ENCODE measurements at places on chromosomes 6 and 20.
A peak's percentile ranks its signal among the peaks of the same experiment; 100 is the strongest.

- no peak for DNase-seq
These were observed 7.5 kb downstream of the NELFCD start for GRCh38 chr20:58988565-58988882.

DNA sequence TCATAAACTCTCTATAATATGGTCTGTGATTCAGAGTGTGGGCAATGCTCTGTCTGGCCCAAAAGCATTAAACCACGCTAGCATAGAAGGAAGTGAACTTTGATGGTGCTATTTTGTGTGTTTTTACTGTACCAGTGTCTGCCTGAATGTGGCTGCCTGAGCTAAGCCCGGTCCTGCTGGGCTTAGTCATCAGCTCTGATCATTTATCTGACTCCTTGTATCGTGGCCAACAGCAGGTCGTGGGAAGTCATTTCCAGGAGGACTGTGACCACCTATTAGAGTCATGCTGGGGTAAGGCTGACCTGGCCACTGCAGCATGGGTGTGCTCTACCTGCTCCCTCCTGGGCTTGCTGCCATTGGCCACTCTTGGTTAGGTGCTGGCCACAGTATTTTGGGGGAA is 239.1 kb upstream of the CEP162 start:
- peak; percentile 7 for DNase-seq

- no peak for DNase-seq
These were observed 29.7 kb downstream of the SLC22A23 start for GRCh38 chr6:3426927-3427686.

DNA sequence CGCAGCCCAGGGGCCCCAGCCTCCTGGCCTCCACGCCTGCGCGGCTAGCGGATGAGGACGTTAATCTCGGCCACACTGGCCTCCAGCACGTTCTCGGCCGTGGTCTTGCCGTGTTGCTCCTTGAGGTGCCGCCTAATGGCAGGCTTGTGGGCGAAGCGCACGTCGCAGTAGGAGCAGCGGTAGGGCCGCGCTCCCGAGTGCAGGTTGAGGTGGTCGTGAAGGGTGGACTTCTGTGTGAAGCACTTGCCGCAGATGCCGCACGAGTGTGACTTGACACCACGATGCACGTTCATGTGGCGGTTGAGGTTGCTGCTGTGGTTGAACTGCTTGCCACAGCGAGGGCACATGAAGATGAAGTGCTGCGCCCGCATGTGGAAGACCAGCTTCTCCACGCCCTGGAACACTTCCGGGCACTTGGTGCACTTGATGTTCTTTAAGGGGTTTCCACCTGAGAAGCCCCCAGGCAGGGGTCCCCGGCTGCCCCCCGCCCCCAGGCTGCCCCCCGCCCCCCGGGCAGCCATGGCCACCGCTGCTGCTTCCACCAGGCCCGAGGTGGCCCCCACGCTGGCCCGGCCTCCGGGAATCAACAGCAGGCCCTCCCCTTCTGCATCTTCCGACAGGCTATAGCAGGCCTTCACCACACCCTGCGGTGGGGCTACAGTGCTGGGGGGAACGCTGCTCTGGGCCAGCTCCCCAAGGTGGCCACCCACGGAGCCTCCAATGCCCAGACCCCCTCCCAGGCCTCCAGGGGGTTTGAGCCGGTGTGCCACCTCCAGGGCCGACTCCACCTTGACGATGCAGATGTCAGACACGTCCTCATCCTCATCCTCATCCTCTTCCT is 1.8 kb downstream of the ZBTB12 start:
- DNase-seq, result no peak

DNA sequence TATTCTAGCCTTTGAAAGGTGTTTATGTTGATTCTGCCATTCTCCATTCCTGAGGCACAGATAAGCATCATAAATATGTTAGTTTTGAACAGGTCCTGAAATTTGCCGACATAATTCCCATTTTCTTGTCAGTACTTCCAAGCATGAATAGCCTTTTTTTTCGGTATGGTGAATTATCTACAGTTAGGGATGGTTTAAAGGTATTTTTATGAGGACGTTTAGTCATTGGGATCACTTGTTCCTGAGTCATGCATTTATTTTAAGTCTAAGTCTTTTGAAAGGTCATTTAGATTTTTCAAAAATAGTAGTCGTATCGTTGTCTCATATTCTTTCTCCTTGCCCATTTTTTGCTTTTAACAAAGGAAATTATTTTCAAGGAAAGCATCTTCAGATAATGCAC is 98.7 kb downstream of the PHACTR3 start:
- DNase-seq, result no peak

- DNase-seq, result no peak
These were observed 17.2 kb upstream of the BTBD9 start for GRCh38 chr6:38656896-38657295.

DNA sequence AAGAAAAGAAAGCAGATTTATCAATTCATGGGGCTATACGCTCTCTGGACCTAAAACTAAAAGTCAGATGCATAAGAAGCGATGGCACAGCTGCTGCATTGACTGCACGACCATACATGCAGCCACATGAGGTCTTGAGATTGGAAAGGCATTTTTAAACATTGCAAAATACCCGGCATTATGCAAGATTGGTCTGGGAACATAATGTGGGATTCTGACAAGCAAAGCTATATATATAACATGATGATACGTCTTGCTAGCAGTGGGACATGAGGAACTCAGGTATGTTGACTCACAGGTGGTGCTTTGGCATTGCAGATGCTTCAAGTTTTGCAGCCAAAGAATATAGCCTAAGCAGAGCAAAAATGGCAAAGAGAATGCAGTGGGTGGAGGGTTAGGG is 55.1 kb downstream of the SAMD3 start:
- DNase-seq, result no peak

DNA sequence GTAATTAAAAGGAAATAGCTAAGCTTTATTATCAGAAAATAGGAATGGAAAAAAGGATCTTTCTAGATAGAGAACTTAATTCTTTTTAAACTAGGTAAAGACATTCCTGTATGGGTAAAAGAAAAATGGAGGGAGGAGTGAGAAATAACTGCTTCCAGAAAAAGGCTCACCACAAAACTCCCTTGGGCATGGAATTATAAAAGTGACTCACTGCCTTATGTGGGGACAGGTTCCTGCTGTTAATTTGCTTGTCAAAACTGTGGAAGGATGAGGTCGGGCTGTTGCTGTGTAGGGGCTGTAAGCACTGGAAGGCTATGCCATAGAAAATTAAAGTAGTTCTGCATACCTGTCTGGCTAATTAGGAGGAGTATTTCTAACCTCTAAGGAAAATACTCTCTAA is 158.7 kb downstream of the UBE3D start:
- peak; percentile 52 for DNase-seq

DNA sequence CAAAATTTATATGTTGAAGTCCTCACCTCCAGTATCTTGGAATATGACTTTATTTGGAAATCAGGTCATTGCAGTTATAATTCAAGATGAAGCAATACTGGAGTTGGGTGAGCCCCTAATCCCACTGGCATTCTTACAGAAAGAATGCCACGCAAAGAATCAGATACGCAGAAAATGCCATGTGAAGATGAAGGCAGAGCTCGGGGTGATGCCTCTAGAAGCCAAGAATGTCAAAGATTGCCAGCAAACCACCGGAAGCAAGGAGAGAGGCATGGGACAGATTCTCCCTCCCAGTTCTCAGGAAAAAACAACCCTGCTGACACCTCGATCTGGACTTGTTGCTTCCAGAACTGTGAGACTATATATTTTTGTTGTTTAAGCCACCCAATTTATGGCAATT is 273.4 kb upstream of the CITED2 start:
- no peak for DNase-seq

GRCh38 chr6:121442576-121442975 is 7.1 kb downstream of the GJA1 start:
- DNase-seq, result no peak

DNA sequence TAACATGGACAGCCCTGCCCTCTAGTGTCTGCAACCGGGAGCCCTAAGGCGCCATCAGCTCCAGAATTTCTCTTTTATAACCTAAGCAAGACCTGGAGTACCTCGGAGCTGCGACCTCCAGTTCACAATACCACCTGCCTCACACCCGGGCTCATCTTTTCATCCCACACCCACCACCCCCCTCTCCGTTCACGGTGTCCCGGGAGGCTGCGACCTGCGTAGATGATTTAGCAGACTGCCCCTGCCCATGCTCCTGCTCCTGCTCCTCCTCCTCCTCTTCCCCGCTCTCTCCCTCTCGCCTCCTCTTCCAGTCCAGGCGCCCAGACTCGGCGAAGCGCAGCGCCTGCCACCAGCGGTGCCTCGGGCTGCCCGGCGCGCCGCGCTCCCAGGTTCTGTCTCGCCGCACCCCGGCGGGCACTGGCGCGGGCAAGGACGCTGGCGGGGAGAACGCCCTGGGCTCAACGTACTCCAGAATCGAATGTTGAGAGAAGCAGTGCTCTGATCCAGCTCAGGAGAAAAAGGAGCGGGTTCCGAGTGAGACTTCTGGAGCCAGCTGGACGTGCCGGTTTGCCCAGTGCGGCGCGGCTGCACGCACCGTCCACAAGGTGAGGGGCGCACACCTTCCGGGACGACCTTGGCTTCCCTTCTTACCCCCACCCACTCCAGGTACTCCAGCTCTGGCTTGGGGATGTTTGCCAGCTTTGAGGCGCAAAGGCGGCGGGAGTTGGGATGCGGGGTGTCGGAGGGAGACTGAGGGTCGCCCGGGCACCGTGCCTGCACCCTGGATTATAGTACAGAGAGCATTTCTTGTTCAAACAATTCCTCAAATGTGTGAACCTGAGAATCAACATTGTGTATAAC is at the start of gene HTR1E:
TSS of gene HTR1E (plus strand) at position 310 of the 861 bp plus-strand sequence. CDS start 77,807 bp downstream, outside the sequence.
- DNase-seq, result no peak

GRCh38 chr6:158170656-158171081 is 2.5 kb downstream of the GTF2H5 start:
- DNase-seq, result no peak

DNA sequence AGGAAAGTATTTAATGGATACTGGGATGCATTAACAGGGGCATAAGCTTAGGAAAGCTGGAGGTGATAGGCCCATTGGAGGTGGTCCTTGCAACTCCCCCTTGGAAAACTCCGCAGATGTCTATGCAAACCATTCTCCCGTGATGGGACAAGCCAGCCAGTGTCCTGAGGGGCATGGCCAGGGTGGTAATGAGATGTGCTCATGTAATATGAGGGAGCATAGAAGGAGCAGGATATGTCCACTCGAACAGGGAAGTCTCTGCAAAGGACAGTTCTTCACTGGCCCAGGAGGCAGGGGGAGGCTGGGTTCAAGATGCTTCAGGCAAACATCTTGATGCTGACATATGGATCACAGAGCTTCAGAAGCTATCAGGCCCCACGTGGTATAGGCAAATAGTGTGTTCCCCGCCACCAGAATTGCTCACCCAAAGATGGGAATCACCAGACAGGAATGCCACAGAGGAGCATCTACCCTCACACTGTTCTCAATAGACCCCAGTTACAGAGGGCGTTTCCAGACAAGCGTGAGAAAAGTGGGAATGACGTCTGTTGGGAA is 201.6 kb upstream of the CDH4 start:
- DNase-seq, result no peak

DNA sequence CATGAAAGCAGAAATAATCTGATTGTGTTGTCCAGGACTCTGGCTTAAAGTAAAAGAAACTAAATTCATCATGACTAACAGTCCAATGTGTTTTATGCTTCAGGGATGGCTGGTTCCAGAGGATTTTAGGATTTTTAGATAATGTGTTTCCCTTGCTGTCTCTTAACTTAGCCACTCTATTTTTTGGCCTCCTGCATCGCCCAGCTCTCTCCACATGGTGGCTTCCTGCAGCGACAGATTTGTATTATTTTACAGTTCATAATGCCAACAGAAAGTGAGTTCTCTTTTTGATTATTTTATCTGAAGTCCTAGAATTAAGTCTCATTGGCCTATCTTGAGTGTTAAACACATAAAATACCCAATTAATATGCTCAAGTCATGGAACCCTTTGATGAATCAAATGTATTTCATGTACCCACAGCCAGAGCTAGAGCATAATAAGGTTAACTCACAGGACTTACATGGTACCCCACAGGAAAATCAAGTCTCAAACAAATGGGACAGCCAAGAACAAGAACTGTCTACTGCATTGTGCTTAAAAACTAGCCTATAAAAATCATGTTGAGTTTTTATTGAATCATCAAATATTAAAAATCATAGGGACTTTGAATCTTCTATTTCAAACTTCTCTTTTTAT is 582.5 kb downstream of the DOK5 start:
- DNase-seq, result no peak

DNA sequence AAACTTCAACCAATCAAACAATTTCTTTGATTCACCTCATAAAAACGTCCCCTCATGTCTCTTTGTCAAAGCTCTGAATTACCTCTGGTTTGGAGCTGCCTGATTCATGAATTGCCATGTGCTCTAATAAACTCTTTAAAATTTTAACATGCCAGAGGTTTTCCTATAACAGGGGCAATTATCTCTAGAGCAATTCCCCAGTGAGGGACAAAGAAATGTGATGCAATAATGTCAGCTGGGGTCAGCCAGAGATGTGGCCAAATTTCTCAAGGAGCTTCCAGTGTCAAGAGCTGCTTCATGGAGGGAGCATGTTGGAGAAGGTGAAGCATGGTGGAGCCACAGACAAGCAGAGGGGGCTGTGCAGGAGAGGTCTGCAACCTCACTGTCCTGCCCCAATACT is 38.7 kb upstream of the RFPL4B start:
- no peak for DNase-seq

DNA sequence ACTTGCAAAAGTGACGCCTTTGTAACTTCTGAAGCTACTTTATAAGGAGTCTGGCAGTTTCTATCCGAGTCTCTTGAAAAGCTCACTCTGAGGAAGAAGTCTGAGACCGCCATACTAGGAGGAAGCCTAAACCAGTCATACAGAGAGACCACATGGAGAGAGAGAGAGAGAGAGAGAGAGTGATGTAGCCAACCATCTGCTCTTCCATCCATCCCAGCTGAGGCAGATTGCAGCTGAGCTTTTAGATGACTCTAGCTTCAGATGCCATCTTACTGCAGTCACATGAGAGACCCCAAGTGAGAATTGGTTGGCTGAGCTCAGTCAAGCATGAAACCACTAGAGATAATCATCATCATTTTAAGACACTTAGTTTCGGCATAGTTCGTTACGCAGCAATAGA is 15.0 kb upstream of the DTNBP1 start:
- DNase-seq, result no peak

DNA sequence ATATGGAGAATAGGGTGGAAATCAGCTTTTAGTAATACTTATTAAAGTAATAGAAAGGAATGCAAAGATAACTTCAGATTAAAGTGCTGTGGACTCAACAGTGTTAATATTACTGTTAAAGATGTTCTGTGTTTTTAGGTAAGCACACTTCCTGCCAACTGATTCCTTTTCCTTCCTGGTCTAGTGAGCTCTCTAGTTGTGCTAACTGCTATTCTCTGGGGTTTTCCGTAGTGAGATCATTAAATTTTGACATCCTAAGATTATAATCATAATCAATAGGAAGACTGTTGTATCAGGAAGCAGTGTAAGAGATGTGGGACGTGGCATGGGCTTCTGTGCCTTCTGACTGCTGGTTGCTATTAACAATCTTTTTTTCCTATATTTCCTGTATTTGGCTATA is 1.2 kb upstream of the TMEM217 start:
- no peak for DNase-seq
